H54 (cell line): ENCODE measurements at places on chromosomes 7 and 10.
A peak's percentile ranks its signal among the peaks of the same experiment; 100 is the strongest.

GRCh38 chr10:13773496-13774170, 186.9 kb downstream of the PRPF18 start:
- DNase-seq, result no peak

GRCh38 chr7:123601530-123601929, at the start of gene ASB15:
ASB15 (plus strand) TSS chr7:123601821; CDS start chr7:123614503, 12,682 bp downstream.
- no peak for DNase-seq

DNA sequence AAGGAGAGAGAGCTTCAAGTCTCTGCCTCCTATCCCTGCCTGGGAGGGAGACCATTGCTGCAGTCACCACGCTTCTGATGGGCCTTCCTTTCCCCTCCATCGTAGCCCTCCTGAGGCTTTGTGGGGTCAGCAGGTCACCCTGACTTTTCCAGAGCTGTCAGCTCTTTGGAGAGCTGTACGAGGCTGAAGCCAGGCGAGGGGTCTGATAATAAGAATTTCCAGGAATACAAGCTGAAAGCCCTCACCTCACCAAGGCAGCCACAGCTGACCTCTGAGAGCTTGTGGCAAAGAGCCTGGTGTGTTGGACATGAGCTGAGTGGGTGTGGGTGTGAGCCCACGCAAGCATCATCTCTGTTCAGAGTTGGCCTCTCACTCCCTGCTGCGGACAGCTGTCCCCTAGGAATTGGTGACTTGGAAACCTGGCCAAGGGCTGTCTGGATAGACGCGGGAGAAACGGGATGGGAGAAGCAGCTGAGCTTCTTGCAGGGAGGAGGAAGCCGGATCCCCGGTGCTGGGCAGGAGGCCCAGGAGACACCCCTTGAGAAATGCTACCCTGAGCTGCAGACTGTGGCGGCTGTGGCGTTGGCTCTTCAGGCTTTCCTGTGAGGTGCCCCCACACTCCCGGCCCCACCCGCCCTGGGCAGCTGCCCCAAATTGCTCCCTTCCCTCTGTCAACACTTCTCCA, 122.1 kb upstream of the BTBD16 start:
- no peak for DNase-seq

DNA sequence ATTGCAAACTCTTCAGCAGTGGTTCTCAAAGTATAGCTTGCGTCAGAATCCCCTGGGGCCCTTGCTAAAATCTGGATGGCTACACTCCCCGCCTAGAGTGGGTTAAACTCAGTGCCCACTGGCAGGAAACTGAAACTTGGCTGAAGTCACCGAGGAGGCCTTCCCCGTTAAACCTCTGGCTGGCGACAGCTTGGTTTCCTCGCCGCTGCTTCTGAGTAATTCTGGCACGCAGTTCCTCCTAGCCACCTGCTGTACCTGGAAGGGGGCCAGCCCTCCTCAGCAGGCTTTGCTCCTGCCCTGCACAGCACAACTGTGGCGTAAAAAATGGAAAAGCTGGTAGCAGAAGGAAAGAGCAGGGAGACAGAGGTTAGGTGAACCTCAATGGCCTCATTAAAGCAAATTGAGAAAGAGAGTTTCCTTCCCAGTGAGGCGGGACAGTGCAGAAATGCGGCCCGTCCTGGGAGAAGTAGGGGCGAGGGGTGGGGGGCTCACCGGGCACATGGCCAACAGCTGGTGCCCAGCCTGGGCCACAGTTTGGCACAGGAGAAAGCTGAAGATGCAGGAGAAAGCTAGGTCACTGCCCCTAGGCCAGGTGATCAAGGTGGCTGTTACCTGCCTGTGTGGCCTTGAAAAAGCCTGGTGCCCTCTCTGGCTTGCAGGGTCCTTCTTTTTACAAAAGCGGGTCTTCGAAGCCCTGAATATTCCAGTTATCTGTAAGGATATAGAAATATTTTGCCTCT, 46.6 kb downstream of the ALOX5 start:
- peak; percentile 62 for DNase-seq

DNA sequence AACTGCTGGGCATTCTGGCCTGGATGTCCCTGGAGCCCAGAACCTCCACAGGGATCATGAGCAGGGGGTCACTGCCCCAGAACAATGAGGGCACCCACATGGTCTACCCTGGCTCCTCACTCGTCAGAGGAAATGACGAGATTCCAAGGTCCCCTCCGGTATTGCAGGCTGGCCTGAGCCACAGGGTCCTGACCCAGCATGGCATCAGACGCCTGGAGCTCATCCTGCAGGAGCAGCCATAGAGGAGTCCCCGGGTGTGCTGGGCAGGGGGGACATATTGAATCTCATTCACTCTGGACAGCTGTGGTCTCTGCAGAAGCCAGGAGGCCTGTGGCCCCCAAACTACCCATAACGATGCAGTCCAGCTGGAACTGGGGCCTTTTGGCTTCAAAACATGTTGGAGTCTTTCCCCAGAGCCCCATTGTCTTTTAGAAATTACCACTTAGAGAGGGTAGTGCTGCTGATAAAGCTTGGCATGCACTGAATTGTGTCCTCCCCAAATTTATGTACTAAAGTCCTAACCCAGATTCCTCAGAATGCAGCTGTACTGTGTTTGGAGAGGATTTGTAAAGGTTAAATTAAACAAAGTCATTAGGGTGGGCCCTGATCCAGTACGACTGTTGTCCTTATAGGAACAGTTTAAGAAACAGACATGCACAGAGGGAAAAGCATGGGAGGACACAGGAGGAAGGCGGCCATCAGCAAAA, 27.7 kb downstream of the ANXA8 start:
- no peak for DNase-seq

DNA sequence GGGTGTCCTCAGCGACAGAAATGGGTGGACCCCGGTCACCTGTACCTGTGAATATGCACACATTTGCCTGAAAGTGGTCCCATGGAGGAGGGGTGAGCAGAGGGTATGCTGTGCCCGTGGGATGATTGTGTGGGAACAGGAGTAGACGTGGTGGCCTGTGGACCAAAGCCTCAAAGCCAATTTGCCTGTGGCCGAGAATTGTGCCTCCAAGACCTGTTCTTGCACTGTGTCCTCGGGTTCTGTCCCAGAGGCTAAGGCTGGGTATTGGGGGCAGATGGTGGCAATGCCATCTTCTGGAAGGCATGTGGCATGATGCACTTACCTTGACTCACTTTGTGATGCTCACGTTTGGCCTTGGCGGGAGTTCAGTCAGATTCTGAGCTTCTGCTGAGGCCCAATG, 351.0 kb downstream of the TCERG1L start:
- no peak for DNase-seq

DNA sequence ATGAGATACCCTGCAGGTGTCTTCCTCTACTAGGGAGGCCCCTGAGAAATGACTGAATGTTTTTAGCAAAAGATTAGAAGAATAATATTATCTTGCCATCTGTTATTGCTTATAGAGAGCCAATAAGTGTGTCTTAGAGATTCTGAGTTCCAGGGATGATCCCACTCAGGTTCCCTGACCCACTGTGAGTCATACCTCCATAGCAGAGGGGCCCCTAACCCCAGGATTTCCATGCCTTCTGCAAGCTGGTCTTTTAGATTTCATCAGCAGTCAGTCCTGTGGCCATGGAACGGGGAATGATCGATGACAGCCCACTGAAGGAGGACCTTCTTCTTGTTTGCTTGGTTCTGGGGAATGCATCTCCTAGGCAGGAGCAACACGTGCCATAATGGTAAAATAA, 333.4 kb downstream of the KCNMA1 start:
- no peak for DNase-seq

GRCh38 chr10:130762491-130762890, 549.0 kb downstream of the TCERG1L start:
- no peak for DNase-seq

DNA sequence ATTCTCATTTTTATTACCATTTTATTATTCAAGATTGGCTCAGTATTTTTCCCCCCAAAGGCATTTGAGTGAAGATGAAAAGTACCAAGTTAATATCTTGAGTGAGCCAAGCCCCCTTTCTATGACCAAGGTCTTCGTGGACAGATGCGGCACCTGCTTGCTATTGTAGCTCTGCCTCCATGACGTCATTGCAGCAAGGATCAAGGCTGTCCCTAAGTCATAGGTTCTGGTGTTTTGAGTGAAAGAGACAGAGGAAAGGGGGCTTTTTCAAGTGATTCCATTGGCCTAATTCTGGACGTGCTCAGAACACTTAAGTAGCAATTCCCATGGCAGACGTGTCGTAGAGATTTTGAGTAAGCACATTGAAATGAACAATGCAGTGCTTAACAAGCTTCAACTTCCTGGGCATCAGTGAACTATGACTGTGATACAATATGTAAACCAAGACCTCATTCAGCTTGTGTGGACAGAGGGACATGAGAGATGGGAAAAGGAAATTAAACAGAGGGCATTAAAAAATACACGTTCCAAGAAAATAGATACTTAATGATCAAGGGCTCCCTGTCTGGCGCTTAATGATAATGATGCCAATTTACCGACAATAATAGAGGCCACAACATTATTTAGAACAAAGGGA, 248.7 kb upstream of the NPVF start:
- no peak for DNase-seq

- no peak for DNase-seq
Measured at GRCh38 chr7:90774706-90775105, 178.6 kb downstream of the CDK14 start.

DNA sequence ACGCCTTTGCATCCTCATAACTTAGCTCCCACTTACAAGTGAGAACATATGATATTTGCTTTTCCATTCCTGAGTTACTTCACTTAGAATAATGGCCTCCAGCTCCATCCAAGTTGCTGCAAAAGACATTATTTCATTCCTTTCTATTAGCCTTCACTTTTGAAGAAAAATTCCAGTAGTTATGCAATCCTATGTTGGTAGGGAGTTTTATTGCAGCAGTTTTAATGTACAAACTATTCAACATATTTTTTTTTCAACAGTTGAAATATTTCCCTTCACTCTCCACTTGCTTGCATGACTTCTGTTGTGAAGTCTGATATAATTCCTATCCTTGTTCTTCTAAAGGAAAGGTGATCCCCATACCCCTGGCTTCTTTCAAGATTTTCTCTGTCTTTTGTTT, 27.3 kb upstream of the ARHGAP22 start:
- no peak for DNase-seq

DNA sequence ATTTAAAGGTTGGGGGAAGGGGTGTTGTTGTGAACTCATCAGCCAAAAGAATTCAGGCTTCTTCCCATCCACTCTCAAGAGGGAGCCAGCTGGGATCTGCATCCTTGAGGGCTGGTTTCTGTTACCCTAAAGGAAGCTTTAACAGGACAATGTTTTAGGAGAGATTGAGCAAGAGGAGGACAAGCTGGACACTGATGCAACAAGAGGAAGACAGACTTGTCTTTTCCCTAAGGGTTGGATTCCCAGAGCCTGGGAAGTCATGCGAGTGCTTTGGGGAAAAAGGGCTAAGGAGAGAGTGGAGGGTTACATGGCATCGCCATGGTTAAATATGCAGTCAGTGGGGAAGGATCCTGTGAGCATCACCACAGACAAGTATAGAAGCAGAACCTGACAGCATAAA, 47.6 kb upstream of the PDE1C start:
- no peak for DNase-seq
